ENCODE measurements at places on chromosomes 2 and 18.

GRCh38 chr2:241268306-241268705 is 47.2 kb downstream of the HDLBP start:
- DNase-seq, result no peak

DNA sequence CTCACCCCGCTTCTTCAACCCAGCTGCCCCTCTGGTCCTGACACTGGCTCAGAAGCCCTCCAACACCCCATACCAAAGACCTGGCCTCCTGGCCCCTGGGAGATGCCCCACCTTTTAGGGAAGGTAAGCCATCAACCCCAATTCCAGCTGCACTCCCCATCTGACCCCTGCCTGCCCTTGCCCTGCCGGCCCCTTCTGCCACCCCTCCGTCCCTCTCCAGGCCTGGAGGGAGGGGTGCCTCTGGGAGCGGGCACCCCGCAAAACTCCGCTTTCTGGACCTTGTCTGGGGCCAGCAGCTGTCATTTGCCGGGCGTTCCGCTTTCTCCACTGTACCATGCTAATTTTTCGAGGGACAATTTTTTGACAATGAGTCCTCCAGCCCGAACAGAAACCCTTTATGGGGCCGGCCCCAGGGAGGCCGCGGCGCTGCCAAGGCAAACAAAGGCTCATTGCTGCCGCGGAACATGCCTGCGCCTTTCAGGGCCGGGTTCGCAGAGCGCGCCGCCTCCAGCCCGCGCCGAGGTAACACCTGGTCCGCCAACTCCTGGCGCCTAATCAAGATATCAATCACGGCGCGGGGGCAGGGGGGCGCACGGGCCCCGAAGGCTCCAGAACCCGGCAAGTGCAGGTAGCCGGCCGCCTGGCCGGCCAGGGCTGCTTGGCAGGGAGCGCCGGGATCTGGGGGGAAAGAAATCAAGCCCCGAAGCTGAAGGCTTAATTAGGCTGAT is 96.0 kb downstream of the INHBB start:
- no peak for DNase-seq

DNA sequence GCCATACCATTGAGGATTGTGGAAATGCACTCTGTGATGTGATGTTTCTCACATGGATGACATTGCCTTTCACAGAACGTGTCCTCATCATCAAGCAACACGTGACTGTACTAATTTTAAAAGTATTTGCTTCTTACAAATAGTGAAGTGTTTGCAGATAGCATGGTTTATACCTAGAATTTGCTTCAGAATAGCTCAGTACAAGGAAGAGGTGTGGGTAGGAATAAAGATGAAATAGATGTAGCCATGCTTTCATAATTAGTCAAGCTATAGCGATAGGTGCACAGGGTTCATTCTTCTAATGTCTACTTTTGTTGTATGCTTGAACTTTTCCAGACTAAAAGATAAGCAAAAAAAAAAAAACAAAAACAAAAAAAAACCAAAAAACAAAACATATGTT is 27.5 kb downstream of the MAP4K4 start:
- DNase-seq, result no peak

- no peak for DNase-seq
Observed at GRCh38 chr18:79434607-79435401, 39.1 kb downstream of the NFATC1 start.

DNA sequence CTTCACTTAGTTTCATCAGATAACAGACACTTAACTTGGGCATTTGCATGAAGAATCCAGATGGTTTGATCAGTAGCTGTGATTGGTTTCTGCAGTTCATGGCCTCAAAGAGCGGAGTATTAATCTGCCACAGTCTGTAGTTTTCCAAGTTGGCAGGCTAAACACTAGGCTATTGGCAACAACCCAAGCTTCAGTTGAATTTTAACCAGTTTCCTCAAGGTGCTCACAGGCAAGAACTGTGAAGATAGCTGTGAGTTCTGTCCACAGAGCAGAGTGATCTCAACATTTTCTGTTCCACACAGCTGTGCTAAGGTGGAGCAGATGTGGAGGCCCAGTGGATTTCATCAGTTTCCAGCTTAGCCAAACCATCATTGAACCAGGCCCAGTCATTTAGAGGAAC is 469.5 kb upstream of the LINC00305 start:
- DNase-seq, result no peak

GRCh38 chr2:38578832-38579231 is 23.9 kb downstream of the HNRNPLL start:
- no peak for DNase-seq
